ENCODE measurements at places on chromosomes 7 and 10. TPM values are rescaled to one million over a fixed set of nuclear protein-coding genes. Genes with fewer than 3 reads are reported as not detected.

The PRSS1 gene
- not detected for total RNA-seq

The WNT8B gene
- total RNA-seq: not detected

The NPY4R gene
- not detected for total RNA-seq

The PRSS37 gene
- not detected for total RNA-seq

The EIF5AL1 gene
- 1.3 TPM for total RNA-seq

The ITPRID1 gene
- 0.17 TPM for total RNA-seq

The PRLHR gene
- total RNA-seq: not detected

The ZNF479 gene
- not detected for total RNA-seq

The CARD11 gene
- total RNA-seq: 2.2 TPM

The HOXA4 gene
- total RNA-seq: 1.5 TPM

The TNS3 gene
- total RNA-seq: 43.5 TPM

The FAM25A gene
- 6.8 TPM for total RNA-seq

The SPDYE11 gene
- 0.17 TPM for total RNA-seq

The EBLN1 gene
- total RNA-seq: not detected

The BPGM gene
- 55.2 TPM for total RNA-seq

The GIMAP4 gene
- total RNA-seq: not detected

The CPA2 gene
- total RNA-seq: 0.38 TPM

The FEZF1 gene
- not detected for total RNA-seq

The ACSM6 gene
- total RNA-seq: not detected

The NUDT13 gene
- total RNA-seq: 1.7 TPM

The MICU1 gene
- 38.3 TPM for total RNA-seq

The CNNM1 gene
- 0.52 TPM for total RNA-seq

The CYP2C18 gene
- total RNA-seq: not detected

The AHCYL2 gene
- total RNA-seq: 26.6 TPM

The DENND2A gene
- total RNA-seq: 0.17 TPM

The NANOS1 gene
- 9.8 TPM for total RNA-seq

The NXPH1 gene
- total RNA-seq: not detected

The LIPN gene
- not detected for total RNA-seq

The SCART1 gene
- 5.0 TPM for total RNA-seq

The OPALIN gene
- not detected for total RNA-seq

The FAM25G gene
- 2.9 TPM for total RNA-seq

The ADCY1 gene
- 8.4 TPM for total RNA-seq

The PON1 gene
- not detected for total RNA-seq

Data from mammary epithelial cell (primary cell).